ENCODE measurements at places on chromosomes 11 and 22.

DNA sequence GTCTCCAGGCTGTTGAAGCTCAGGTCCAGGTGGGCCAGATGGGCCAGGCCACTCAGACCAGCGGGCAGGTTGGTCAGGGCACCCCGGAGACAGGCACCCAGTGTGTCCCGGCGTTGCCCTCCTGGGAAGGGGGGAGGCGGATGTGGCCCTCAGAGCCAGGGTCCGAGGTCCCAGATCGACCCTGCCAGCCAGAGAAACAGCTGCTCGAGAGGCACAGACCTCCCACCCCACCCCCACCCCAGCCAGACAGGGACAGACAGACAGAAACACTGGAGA, 1.6 kb downstream of the PIDD1 start:
- no peak for DNase-seq

- DNase-seq, result no peak
Observed at GRCh38 chr11:125070699-125071254, 7.7 kb downstream of the SLC37A2 start.

GRCh38 chr11:86003654-86004053, 65.2 kb downstream of the PICALM start:
- no peak for DNase-seq

DNA sequence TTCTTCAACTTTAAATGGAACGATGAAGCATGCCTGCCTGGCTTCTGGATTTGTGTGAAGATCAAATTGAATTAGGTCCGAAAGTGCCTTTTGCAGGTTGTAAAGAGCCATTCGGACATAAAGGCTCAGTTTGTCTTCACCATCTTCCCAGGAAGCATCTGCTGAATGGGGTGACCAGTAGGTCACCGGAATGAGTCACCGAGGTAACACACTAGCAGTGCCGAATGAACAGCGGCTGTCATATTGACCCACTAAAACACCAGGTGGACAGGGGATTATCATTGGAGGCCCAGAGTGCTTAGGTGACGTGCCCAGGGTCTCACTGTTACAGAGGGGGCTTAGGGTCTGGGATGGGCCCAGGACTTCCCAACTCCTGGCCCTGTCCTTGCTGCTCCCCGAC, 43.1 kb upstream of the MYH9 start:
- no peak for DNase-seq

- no peak for DNase-seq
Observed at GRCh38 chr22:29758959-29759358, 7.8 kb downstream of the ZMAT5 start.

DNA sequence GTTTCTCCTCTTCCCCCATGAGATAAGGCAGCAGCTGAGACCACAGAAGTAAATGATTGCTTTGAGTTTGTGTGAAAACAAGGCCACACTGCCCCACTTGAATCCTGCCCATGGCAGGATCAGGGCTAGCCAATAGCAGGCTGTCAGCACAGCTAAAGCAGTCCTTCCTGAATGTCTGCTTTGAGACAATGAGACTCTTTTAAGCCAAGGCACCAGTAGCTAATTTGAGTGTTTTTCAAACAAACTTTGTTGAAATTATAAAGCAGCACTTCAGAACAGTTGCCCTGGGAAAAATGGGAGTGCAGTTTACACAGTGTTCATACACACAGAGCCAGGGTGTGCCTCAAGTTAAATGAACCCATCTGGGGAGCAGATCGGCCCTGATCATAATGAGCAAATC, 103.5 kb upstream of the OR5AK2 start:
- DNase-seq, result no peak

DNA sequence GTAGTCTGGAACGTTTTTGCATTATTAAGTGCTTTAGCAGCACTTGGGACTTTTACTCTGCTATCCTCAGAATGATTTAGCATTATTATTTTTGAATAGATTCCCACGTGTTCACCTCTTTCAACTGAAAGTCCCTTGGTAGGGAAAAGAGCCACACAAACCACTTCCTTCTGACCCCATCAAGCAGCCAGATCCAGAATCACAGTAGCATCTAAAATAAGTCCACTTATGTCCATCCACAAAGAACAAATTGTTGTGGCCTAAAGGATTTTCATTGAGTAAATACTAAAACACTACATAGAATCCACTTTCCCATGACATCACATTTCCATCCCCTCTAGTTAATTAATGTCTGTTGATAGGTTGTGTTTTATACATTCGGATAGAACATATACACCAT, 381.7 kb downstream of the AASDHPPT start:
- DNase-seq, result no peak

DNA sequence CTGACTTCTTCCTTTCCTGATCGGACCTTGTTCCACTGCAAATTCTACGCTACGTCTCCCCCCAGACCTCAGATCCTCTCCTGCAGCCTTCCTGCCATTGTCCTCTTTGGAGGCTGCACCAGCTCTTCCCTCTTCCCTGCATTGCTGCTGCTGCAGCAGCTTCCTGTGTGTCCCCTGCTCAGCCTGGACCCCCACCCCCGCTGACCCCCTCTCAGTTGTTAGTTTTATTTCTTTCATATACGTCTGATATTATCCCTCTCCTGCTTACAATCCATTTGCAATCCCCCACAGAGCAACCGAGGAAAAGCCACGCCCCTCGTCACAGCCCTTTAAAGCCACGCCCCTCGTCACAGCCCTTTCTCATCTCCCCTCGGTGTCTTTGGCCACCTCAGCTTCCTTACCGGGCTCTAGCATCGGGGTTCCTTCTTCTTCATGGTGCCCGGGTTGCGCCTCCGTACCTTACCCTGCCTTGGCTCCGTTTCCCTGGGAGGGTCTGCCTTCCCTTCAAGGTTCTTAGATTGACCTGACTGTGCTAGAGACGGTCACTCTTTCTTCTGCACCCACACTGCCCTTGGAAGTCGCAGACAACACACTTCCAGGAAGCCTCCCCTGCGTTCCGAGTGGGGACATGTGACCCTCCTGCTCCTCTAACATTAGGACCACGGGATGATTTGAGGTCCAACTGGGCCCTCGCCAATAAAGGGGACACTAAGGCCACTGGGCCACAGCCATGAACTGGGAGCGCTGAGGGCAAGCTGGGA, 4.8 kb downstream of the MRGPRG start:
- no peak for DNase-seq
